Vagina (tissue), 2 donors: ENCODE measurements at places on chromosomes 12 and 14.

DNA sequence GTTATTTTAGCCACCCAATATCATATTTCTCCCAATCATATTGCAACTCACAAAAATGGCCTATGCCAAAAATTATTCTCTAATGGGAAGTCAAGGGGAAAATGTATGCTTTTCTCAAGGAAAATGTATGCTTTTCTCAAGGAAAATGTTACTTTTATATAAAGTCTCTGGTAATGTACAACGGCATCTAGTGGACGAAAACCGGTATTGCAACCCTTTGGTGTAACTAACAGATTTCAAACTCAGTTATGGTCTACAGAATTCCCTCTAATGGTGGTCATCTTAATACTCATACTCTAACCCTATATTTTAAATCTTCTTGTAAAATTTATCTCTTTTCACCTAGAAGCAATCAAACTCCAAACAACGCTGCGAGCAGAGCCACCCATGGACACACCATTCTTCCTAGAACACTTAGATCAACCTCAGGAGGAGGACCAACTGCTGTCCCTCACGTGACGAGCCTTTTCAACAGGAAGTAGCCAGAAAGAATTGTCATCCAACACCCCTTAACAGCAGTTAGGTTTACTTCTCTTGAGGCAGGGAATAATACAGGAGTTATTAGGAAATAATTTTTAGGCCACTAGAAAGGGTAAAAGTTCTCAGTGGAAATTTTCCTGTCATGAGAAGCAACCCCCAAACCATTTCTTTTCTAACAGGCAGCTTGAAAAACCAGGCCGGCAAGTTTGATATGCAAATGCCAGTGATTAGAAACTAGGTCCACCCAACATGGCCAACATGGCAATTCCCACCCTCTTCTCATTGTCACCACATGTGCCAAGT, 20.1 kb downstream of the APOBEC1 start:
- no peak for DNase-seq

DNA sequence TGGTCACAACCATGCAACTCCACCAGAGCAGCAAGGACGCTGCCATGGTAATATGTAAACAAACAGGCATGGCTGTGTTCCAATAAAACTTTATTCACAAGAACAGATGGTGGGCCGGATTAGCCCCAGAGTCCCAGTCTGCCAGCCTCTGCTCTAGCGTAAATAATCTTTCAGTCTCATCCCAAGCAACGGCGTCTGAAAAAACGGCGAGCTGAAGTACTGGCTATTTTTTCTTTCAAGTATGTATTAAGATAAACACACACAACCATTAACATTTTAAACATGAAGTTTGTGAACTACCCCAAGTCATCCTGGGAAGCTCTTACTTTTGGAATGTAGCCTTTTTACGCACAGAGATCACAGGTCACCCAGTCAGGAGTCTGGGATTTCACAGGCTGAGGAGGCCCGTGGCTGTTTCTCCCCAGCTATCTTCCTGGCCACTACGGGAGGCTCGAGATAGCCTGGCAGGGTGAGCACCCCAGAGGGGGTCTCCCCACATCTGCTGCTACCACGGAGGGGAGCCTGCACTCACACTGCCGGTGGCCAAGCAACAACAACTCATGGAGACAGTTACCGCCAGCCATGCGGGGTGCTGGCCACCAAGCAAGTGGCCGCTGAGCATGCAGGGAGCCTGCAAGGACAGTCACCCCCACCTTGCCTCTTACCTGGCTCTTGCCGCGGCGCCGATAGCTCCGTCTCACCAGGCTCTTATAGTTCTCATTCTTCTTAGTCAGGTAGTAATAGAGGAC, 124.6 kb downstream of the RFLNA start:
- DNase-seq, result no peak

DNA sequence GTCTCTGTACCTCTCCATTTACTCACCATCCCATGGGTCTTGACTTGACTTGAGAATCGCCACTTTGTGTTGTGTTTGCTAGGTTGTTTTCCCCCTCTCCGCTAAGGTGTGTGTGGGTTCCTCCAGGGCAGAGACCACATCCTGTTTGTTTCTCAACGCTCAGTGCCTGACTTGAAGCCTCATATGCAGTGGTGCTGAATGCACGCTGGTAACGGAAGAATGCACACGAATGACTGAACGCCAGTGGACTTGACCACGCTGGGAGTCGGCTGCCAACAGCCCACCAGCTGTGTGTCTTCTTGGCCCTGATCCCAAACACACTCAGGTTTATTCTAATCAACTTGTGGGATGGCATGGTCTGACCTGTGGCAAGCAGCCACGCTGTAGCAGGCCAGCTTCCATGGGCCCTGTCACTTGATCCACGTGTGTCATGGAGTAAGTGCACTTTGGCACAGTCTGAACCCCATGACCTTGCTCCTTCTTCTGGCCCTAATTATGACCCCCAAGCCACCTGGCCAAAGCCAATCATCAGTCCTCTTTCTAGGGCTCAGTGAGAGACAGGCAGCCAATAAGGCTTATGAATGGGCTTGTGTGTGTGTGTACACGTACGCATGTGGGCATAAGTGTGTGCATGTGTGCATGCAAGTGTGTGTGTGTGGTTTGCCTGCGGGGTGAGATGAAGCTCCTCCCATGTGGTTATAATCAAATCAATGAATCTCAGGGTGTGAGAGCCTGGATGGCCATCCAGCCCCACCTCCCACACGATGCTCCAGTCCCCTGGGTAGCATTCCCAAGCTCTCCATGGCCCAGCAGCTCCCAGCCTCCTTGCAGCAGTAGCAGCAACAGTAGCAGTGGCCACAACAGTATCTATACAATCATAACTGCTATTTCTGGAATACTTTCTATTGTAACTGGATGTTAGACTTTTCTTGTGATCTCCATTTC, 6.4 kb upstream of the TC2N start:
- no peak for DNase-seq

GRCh38 chr12:100497105-100497795, 23.6 kb downstream of the NR1H4 start:
- DNase-seq, result no peak

GRCh38 chr14:99351166-99352007, 79.4 kb upstream of the BCL11B start:
- no peak for DNase-seq

DNA sequence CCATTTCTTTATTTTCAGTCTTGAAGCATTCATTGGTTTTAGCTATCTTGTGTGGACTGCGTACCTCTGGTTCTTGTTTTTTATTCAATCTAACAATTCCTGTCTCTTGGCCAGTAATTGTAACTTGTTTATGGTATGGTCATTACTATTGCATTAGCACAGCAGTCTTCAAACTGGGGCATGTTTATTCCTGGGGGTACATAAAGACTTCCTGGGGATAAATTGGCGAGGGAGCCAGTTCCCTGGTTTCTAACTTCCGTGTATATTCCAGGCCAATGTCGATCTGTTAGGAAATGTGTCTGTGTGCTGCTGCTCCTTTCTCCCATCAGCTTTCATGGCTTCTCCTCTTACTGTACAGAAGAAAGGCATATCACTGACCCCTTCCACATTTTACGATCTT, 13.7 kb upstream of the EVL start:
- DNase-seq, result no peak

GRCh38 chr12:121111684-121112083, 21.0 kb upstream of the P2RX7 start:
- no peak for DNase-seq

GRCh38 chr12:108768591-108769500, 37.5 kb upstream of the CORO1C start:
- no peak for DNase-seq

DNA sequence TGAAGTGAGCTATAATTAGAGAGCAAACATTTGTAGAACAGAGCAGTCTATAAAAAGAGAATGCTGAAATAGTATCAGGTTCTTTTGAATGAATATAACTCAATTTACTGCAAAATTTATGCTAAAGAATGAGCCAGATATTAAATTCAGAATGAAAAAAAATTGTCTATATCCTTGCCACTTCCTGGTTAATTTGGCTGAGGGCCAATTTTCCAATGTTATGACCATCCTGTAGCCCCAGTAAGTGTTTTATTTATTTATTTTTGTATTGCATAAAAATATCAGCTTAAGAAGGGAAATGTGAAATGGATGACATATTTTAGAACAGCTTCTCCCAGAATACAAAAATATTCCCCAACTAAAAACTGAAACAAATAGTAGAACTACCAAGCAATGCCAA, 263.4 kb downstream of the SOX5 start:
- DNase-seq, result no peak

DNA sequence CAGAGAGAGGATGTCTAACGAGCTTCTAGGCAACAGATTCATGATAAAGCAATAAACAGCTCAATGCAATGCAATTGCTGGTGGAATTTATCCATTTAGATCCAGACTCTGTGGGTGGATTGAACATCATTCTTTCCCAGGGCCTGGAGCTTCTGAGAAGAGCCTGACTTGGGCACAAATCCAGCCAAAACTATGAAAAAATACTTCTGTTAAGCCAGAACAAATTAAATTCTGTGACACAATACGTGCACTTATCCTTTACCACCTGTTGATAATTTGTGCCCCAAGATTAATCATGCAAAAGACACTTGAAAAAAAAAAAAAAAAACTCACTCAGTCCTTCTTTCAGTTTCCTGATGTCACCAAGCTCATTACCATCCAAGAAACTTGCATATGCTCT, 446.0 kb upstream of the DCN start:
- DNase-seq, result no peak

DNA sequence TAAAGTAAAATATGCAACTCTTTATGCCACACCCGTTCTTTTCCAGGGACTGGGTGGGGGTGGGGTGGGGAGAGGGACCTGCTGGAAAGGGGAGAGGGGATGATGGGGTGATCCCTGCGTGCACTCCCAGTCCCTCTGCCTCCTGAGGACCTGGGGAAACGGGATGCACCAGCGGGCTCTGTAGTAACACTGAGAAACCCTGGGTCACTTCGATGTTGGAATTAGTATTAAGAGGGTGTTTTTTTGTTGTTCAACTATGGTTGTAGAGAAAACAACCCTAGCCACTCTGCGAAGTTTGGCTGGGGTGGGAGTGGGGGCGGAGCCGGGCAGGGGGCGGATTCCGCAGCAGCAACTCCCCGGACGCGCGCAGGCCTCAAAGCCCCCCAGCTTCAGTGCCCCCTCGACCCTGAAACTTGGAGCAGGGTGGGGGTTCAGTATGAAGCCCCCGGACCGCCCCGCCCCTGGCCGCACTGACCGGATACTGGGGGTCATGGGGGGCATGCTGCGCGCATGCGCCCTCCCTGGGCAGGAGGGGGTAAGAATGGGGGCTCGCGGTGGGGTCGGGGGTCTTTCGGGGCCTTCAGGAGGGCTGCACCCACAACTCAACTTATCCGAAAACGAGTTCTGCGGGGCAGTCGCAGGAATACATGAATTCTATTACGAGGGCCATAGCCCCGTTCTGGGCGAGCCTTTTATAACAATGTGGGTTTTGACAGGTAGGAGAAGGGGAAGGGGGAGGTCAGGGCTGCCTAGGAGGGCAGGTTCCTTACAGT, 1.3 kb upstream of the ARHGEF25 start:
- no peak for DNase-seq

DNA sequence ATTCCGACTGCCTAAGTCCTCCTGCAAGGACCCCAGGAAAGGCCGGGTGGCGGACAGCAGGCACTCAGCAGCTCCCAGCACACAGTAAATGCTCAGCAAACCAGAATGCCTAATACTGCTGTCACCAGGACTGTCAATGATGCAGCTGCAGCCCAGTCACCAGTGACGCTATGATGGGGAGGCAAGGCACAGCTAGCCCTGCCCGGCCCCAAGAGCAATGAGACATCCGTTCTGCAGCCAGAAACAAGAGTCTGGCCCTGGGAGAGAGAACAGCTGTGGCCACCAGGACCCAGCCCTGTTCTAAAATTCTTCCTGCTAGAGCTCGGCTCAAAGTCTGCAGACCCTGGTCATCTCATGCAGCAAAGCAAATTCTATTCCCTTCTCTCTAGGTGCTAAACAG, 69.8 kb downstream of the NCOR2 start:
- DNase-seq, result no peak

- no peak for DNase-seq
Observed at GRCh38 chr12:108821407-108822397, 35.7 kb downstream of the SSH1 start.

- DNase-seq, result no peak
Observed at GRCh38 chr12:6462234-6462995, 8.1 kb downstream of the VAMP1 start.

- no peak for DNase-seq
Observed at GRCh38 chr14:53793790-53794505, 162.7 kb downstream of the BMP4 start.

GRCh38 chr12:9351136-9351535, 142.9 kb upstream of the PZP start:
- DNase-seq, result no peak

GRCh38 chr14:44352201-44352600, 154.9 kb downstream of the FSCB start:
- DNase-seq, result no peak

DNA sequence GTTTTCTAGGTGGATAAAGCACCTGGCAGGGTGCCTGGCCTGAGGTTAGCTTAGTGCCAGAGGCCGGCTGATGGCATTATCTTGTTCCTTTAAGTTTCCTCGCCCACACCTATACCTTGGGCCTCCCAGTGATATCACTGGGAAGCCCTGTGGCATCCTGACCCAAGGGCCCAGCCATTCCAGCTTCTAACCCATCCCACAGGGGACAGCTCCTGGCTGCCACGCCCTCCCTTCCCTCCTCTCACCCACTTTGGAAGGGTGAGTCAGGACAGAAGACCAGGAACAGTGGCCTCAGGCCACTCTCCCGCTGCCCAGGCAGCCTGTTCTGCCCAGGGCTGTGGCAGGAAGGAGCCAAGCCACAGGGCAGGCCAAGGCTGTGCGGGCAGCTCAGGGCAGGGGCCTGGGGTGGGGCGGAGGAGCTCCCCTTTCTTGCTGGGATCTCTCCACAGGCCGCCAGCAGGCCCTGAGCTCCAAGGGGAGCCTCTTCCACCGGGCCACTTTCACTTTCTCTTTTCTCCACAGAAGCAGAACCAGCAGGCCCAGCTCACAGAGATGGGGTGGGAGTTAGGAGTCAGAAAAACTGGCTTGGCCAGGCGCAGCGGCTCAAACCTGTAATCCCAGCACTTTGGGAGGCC, 75.1 kb downstream of the IRF2BPL start:
- DNase-seq, result no peak

DNA sequence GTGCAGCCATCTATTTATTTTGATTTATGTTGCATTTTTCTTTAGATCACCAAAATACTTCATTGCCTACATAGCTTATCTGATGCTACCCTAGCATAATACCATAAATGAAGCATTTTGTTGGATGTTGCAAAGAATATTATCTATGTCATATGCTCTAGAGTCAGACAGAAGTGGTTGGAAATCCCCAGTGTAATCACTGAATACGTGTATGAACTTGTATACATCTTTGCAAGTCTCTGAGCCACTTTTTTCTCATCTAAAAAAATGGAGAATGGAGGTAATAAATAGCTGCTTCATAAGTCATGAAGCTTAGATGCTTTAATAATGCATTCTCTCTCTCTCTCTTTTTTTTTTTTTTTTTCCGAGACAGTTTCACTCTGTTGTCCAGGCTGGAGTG, 18.5 kb downstream of the EVL start:
- DNase-seq, result no peak

DNA sequence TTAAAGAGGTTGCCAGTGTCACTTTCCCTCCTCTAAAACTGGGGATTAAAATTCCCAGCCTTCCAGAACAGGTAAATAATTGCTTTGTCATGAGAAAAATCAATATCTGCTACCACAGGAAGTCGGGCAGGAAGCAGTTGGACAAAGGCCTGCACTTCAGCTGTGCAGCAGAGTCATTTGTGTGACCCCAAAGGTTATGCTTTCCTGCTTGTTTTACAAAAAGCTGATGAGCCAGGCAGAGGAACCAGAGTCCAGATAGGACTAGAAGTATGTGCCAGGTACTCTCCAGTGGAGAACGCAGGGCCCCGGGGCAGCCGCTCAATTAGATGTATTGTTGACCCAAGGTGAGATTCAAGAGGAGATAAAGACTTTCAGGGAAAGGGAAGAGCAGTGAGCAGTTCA, 117.1 kb upstream of the FRMD6 start:
- no peak for DNase-seq

- DNase-seq, result no peak
Observed at GRCh38 chr12:28937196-28937595, 211.9 kb upstream of the FAR2 start.
